Activated CD4-positive, CD25-positive, alpha-beta regulatory T cell (primary cell): ENCODE measurements at places on chromosomes 6 and 20.

DNA sequence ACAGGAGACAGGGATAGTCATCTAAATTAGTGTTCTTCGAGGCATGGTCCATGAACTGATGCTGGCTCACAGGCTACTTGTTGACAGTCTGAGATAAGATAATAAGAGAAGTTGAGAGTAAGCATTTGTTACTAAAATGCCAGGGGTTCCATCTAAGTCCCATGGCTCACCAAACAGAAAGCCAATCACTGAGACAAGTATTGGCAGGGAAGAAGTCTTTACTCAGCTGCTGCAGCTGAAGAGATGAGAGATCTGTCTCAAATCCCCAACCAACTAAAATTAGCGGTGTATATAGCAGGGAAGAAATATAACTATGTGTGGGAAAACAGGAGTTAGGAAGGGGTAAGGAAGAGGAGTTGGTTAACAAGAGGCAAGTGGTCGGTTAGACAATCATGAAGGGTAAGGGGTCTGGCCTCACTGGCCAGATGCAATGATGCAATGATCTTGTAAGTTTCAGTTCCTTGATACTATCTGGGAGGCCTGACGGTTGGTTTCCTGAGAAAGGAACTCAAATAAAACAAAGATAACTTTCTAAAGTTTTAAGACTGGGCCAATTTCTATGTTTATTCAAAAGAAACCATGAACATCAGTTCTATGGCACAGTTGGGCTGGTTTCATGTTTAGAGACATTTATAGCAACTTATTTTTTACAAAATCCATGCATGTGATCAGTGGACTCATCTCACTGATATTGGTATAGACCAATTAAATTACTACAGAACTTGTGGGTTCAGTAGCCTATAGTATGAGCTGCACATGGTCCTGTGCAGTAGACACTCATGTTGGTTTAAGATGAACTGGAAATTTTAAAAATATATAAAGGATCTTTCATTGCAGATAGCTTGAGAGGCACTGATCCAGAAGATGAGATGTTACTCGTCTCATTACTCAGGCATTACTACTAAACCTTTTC is 9.9 kb upstream of the HEBP2 start:
- no peak for DNase-seq

DNA sequence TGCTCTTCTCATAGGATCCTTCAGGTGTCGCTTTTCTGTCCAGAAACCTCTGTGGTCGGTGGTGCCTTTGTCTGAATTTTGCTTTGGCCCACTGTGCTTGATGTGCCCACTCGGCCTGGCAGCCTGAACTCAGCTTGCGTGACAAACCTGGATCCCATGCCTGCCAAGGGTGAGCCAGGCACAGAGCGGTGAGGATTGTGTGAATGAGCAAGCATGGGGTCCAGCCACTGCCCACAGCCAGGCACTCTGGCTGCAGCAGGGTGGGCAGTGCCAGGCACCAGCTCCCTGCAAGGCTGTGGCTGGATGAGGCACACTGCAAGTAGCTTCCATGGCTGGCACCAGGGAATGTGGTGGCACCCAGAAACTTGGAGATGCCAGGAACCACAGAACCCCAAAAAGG is 110.3 kb downstream of the THEMIS start:
- DNase-seq = no peak

DNA sequence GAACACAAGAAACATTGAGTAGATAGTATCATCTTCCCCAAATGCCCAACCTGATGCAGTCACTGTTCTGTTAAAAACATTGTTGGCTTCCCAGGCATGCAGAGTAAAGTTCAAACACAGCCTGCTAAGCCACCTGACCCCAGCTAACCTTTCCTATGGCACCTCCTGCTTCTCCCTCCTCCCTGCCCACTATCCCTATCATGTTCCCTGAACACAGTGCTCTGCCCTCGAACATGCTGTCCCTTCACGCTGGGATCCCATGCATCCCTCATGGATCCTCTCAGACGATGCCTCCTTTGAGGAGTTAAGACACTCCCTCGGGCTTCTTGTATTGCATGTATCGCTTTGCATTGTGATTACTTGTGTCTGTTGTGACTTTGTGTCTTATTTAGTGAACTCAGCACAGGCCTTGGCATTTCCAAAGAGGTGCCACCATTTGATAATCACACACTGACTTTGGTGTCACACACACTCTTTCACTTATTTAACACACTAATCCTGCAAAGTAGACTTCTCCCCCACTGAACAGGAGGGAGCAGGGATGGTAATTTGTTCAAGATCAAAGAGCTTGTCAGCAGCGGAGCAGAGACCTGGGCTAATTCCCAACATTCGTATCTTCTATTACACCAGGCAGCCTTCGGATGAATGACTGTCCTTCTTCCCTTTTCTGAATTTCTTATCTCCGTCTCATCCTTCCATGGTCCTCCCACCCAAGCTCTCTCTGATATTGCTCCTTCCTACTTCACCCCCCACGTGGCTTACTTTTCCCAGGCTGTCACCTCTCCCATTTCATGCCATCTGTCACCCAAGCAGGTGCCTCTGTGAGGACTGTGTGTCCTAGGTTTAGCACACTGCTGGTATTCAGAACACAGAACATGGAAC is 28.3 kb upstream of the SMIM29 start:
- no peak for DNase-seq

DNA sequence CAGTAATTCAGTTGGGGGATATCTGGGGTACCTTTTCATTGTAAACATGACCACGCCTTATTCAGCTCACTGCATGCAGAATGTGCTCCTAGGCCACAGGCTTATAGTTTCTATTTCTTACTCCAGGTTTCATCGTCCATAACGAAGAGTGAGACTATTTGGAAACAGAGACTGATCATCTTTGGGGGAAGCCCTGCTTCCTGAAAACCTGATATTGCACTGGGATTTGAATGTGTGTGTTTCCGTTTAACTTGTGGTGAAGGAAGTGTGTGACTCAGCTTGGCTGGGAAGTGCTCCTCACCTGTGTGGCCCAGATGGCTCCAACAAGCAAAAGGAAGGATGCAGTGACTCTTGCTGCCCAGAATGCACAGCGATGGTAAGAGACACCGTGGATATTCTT is 19.6 kb upstream of the LTV1 start:
- no peak for DNase-seq

- no peak for DNase-seq
These were observed 341.7 kb downstream of the PREX1 start for GRCh38 chr20:48486065-48486464.
